ENCODE measurements at places on chromosomes 12 and 14.

DNA sequence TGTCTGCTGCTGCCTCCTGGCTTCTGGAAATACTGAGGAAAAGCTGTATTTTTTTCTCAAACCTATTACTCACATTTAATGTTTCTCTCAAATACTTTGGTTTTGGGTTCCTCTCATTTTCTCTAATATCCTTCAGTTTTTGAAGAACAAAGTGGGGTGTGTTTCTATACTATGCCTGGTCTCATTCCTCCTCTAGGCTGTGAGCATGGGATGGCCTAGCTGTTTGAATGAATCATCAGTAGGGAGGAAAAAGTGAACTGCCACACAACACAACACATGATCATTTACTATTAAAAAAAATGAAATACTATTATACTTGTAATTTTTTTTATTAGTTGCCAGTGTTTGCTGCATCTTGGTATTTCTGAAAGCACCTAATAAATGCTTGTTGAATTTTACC, 11.3 kb upstream of the SMCO3 start:
- DNase-seq: no peak

- DNase-seq: no peak
Measured at GRCh38 chr12:92879698-92880322, 49.3 kb downstream of the EEA1 start.

DNA sequence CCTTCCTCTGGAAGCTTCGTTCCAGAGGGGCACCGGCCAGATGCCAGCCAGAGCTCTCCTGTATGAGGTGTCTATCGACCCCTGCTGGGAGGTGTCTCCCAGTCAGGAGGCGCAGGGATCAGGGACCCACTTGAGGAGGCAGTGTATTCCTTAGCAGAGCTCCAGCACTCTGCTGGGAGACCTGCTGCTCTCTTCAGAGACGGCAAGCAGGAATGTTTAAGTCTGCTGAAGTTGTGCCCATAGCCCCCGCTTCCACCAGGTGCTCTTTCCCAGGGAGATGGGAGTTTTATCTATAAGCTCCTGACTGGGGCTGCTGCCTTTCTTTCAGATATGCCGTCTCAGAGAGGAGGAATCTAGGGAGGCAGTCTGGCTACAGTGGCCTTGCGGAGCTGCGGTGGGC, 22.2 kb upstream of the NAV3 start:
- DNase-seq: no peak

- DNase-seq: peak; percentile 65
Measured at GRCh38 chr14:64760146-64760755, 56.0 kb downstream of the PLEKHG3 start.

DNA sequence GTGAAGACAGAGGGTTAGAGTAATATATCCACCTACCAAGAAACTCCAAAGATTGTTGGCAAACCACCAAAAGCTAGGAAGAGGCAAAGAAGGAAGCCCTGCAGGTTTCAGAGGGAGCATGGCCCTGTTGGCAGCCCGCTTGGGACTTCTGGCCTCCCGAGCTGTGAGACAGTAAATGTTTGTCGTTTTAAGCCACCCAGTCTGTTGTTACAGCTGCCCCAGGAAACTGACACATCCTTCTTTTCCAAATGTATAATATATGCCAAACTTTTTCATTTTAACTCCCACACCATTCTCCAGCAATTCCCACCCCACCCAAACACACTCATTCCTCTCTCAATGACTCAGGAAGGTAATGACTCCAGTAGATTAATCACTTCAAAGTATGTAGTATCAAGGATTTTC, 74.0 kb downstream of the RPS29 start:
- no peak for DNase-seq

DNA sequence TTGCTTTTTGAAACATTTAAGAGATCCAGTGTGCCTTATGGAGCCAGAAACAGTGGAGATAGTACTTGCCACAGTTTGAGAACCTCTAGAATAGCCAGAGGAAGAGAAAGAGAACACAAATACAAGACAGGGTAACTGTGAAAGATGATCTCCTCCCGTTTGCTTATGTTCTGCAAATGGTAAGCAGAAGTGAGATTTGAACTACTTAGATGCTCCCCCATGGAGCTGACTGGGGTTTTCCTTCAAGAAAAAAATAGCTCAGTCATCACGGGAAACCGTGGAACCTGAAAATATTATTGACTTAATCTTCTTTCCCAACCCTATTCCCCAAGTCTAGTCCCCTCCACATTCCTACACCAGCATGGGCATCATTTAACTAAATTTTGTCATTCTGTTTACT, 87.1 kb downstream of the KIF21A start:
- no peak for DNase-seq

- DNase-seq: no peak
Measured at GRCh38 chr12:15899282-15899870, 11.8 kb upstream of the DERA start.

Measured in activated CD4-positive, alpha-beta T cell treated with anti-CD3 and anti-CD28 coated beads, Interleukin-2, amount 50 U/mL, for 1 hour (primary cell).